ENCODE measurements at places on chromosomes 11 and 22.

DNA sequence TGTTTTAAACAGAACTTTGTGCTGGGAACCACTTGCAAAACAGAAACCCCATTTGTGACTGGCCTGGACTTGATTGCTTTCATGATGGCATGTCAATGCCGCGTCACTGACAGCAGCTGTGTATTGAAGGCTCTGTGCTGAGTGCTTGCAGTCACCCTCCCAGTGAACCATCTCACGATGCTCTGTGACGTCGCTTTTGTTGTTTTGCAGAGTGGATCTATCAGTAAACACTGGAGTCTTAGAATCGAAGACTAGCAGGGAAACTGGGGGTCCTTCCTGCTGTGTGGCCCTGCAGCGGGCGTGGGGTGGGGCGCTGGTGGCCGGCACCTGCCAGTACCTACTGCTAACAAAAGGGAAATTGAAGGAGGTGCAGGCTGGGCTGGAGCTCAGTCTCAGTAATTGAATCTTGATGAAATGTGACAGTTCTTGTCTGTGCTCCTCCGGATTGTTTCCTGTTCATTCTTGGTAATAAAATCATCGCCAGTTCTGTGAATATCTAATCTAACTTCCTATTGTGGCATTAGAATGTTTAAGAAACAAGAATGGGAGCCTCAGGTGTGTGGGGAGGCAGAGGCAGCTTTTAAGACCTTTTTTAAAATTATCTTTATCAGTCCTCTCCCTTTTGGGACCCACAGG is 50.5 kb upstream of the PARVG start:
- no peak for DNase-seq

- DNase-seq = no peak
Measured at GRCh38 chr22:38021206-38021605, 36.0 kb upstream of the PICK1 start.

DNA sequence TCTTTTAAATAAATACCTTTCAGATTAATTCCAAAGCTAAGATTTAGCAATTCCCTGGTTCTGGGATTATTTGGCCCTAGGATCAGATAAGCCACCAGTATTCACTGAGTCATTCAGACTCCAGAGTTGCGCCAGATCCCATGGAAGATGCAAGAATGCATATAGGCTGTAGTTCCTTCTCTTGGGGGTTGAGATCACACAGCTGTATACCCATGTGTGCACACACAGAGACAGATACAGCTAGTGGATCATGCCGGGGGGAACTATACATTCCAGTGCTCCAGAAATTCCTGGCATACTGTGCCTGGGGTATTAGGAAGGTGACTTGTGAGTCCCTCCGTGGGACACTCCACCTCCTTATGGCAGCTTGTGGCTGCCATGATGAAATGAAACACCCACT is 75.4 kb downstream of the ZBTB16 start:
- DNase-seq = no peak

DNA sequence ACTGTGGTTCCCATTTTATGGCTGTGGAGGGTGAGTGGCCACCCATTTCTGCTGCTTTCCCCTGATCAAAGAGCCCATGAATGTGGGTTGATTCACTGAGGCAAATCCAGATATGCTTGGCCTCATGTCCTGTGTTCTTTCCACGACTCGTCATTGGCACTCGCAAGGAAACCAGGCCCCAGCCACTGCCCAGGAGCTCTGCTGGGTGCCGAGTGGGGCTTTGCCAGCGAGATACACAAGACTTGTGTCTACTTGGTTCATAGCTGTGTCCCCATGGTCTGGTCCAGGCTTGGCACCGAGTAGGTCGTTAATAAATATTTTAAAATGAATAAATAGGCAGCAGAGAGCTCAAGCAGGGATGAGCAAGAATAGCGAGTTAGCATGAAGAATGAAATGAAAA is 1291.5 kb downstream of the TBC1D22A start:
- DNase-seq = no peak

DNA sequence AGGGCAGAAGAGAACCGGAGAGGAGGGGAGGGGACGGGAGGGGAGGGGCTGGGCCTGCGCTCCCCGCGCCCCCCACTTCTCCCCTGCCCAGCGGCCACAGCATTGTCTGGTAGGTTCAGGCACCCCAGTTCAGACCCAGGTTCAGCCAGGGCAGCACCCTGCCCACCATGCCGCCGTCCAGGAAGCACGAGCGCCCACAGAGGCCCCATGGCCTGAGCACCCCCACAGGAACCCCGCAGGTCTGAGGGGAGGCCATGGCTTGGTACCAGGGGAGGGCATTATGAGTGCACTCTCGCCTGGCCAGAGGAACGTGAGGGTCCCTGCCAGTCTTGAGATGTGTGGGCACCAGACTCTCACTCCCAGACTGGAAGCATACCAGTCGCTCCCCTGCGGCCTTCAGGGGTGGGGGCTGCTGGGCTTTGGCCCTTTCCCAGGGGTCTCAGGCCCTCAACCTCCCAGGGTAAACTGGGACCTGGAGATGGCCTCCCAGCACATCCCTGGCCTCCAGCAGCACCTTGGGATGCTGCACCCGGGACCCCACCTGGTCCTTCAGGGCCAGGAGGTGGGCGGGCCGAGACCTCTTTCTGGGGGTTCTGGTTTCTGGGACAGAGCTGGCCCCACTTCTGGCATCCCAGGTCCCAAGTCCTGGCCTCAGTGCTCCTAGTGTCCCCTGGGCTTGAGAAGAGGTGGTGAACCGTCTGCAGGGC is 597 bp upstream of the PLXNB2 start:
- peak; percentile 60 for DNase-seq

GRCh38 chr22:29636751-29637150 is 33.3 kb downstream of the NF2 start:
- no peak for DNase-seq
